CD4-positive, alpha-beta T cell treated with Interleukin-4 for 1 hour (primary cell): ENCODE measurements at places on chromosomes 2 and 18.

GRCh38 chr2:206004004-206004693 lies 81.8 kb downstream of the INO80D start:
- no peak for DNase-seq

DNA sequence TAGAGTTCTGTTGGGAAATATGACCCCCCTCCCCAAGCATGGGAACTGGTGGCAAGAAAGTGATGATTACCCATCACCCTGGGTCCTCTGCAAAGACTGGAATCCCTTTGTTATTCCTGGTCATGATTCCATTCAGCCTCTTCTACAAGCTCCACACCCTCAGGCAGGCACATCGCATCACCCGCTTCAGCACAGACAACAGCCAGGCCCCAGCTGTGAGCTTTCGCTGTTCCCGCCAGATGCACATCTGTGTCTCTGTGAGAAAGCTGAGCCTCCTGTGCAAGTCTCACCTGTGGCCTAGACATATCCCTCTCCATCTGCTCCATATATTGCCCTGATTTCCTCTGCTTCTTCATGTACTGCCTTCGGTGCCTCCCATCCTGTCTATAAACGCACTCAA lies 368.0 kb upstream of the RAB6C start:
- DNase-seq: no peak

DNA sequence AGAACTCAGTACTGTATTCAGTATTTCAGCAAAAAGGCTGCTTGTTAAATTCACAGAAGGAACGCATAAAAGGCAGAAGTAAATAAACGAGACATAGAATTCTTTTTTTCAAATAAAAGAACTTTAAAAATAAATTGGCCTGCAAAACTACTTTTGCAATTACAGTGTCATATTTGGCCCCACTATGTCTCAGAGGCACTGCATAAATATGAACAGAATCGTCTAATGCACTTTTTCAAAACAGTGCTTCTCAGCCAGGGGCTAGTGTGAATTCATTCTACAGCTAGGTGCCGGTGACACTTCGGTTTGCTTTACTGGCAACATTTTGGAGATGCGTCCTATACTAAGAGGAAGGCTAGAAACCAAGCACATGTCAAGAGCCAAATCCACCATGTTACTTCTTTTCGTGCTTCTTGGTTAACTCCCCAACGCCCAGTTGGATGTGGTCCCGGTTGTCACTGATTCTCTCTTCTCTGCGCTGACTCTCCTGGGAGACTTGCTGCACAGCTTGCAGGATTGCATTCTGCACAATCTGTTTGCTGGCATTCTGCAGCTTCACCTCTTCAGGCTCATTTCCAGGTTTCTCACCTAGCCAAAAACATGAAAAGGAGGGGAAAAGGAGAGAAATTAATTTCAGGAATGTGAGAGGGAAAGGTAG lies 51.8 kb downstream of the AKAIN1 start:
- no peak for DNase-seq

DNA sequence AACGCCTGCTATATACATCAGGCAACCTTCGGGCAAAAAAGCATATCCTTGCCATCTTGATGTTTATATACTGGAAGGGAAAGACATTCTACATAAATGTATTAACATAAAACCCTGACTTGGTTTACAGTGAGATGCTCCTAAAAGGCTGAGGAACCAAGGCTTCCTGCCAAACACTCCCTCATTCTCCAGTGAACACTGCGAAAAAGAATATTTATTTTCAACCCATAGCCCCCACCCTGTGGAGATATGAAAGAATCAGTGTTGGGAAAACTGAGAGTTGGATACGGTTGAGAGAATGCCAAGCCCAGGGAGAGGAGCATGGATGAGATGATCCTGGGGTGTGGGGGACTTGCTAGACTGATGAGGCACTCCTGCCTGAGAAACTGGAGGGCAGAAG lies 94.9 kb downstream of the PIEZO2 start:
- no peak for DNase-seq
